Activated CD4-positive, alpha-beta T cell treated with anti-CD3 and anti-CD28 coated beads, Interleukin-2, amount 50 U/mL, for 16 hours (primary cell): ENCODE measurements at places on chromosomes 13 and 19.

GRCh38 chr19:49132974-49133609 is 13.7 kb downstream of the PPFIA3 start:
- no peak for DNase-seq

DNA sequence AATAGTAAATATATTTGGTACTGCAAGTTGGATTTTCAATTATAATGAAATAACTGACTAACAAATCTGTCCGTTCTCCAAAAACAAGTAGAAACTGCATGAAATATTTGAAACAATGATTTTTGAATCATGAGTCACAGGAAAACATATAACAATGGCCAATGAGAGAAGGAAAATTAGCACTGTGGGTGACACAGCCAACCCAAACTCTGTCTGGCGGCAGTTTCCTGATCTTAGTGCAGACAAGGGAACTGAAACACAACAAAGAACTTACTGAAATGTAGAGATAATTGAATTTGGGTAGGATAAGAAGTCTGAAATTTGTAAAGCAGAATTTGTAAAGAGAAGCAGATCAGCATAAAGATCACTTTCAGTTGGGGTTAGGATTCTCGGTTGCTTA is 2743.3 kb upstream of the PCDH20 start:
- no peak for DNase-seq

DNA sequence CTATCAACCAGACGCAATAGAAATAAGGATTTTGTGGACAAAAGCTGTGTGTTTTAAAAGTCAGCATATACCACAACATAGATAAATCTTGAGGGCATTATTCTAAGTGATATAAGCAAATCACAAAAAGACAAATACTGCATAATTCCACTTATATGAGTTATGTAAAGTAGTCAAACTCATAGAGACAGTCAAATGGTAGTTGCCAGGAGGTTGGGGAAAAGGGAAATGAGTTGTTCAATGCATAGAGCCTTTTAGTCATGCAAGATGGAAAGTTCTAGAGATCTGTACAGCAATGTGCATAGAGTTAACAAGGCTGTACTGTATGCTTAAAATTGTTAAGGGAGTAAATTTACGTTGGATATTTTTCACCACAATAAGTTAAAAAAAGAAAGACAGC is 244.7 kb downstream of the DCT start:
- no peak for DNase-seq

- DNase-seq = no peak
Measured at GRCh38 chr13:40476175-40476958, 190.1 kb downstream of the FOXO1 start.

- DNase-seq = no peak
Measured at GRCh38 chr13:27403727-27404385, 20.6 kb upstream of the GTF3A start.

DNA sequence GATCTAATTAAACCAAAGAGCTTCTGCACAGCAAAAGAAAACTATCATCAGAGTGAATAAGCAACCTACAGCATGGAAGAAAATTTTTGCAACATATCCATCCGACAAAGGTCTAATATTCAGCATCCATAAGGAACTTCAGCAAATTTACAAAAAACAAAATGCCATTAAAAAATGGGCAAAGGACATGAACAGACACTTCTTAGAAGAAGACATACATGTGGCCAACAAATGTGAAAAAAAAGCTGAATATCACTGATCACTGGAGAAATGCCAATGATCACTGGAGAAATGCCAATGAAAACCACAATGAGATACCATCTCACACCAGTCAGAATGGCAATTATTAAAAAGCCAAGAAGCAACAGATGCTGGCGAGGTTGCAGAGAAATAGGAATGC is 32.5 kb downstream of the ZNF582 start:
- DNase-seq = no peak

DNA sequence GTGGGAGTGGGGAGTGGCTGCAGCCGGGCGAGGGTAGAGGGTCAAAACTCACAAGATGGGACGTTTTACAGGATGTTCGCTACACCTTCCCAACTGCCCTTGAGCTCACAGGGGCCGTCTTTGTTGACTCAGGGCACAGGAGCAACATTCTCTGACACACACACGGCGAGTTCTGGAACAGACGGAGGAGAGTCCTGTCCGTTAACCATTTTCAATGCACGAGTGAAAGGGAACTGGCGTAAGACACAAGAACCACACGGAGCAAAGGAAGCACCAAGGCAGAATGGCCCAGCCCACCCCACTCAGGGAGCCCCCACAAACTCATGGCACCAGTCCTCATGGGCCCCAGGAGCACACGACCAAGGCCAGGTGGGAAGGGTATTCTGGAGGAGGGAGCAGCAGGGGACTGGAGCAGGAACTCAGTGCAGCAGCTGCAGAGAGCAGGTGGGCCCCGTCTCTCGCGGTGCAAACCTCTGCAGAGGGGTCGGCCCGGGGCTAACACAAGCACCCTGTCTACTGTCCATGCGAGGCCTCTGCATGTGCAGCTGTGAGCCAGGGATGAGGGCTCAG is 37.9 kb upstream of the ISYNA1 start:
- DNase-seq = no peak

DNA sequence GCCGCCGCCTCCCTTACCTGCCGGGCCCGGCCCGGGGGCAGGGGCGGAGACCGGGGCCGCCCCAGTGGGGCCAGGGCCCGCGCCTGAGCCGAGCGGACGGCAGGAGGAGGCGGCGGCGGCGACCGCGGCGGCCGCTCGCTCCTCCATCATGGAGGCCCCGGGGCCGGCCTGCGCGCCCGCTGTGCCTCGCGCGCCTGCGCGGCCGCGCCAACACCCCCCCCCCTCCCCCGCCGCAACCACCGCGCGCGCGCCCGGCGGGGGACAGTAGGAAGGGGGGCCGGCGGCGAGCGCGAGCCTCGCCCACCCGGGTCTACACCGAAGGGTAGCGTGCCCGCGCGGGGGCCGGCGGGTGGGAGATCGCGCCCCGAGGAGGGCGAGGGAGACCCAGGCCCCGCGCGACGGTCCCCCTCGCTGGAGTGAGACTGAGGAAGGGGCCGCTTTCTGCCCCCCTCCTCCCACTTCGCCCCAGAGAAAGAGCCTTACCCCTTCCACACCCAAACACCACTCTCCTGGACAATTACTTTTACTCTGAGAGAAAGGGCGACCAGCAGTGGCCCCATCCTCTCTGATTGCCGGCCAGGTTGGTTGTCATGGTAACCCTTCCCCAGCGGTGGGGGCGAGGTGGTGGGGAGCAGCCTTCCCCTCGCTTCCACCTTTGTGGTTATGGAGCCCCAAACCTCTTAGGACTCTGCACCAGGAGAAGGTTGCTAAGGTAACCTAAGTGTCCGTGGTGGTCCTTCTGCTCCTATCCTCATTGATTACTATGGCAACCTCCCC is at the start of gene STRN4:
TSS of gene STRN4 (minus strand) at position 170 of the 777 bp plus-strand sequence. CDS start at position 150, 20 bp downstream.
- peak; percentile 46 for DNase-seq

- no peak for DNase-seq
Measured at GRCh38 chr13:107458269-107458668, 757.1 kb downstream of the LIG4 start.

GRCh38 chr13:59472134-59472533 is 691.6 kb downstream of the DIAPH3 start:
- no peak for DNase-seq

DNA sequence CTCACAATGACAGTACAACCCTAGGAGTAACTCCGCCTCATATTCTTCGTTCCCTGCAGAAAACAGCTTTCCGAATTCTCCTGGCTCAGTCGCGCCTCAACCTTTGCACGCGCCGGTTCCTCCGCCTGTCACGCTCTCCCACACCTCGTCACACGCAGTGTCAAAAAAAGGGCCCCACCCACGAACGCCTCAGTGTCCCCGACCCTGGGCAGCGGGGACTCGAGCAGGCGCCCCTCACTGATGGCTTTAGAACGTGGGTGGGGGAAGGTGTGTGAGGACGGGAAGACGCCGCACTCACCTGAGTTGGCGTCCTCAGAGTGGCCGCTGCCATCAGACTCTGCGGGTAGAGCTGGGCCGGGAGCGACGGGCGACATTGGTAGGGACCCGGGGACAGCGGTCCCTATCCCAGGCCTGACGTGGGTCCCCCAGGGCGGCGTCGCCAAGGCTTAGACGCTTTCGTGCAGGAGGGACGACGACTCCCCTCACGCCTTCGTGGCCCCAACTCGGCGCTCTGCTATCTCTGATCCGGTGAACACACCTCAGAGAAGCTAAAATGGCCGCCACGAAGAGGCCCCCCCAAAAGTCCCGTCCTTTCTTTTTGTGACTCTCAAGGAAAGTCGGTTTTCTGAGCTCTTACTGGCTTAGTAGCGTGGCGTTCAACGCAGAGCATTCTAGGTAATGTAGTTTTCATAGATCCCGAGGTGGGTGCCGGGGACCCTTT is at the start of gene ZNF154:
TSS of gene ZNF154 (minus strand) at position 564 of the 721 bp plus-strand sequence. CDS start at position 331, 233 bp downstream.
- DNase-seq = peak; percentile 17

GRCh38 chr13:83681547-83681946 is 200.7 kb downstream of the SLITRK1 start:
- no peak for DNase-seq

GRCh38 chr13:21925720-21926119 is 254.8 kb downstream of the FGF9 start:
- DNase-seq = no peak

- DNase-seq = no peak
Measured at GRCh38 chr19:30930941-30931706, 418.1 kb downstream of the TSHZ3 start.

DNA sequence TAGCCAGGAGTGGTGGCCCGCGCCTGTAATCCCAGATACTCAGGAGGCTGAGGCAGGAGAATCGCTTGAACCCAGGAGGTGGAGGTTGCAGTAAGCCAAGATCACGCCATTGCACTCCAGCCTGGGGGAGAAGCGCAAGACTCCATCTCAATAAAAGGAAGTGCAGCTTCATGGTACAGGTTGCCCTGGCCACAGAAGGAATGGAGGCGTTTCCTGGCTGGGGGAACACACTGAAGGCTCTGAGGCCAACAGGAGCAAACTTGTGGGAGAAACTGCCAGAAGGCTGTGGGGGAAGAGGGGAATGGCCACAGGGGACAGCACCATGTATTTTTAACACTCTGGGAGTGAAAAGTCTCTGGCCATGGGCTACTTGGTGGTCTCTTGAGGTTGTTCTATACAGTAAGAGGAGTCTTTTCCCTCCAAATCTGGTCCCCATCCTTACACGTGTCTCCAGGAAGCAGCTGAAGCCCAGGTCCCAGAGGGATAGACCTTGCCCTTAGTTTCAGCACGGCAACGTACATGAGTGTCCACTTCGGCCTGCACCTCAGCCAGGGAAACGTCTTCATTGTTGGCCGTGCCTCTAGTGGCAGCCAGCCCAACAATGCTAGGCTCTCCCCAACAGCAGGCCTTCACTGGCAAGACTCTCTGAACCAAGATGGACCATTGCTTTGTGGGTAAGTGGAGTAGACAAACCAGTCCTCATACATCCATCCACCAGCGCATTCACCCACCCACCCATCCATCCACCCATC is 7.4 kb downstream of the MICOS13 start:
- no peak for DNase-seq

DNA sequence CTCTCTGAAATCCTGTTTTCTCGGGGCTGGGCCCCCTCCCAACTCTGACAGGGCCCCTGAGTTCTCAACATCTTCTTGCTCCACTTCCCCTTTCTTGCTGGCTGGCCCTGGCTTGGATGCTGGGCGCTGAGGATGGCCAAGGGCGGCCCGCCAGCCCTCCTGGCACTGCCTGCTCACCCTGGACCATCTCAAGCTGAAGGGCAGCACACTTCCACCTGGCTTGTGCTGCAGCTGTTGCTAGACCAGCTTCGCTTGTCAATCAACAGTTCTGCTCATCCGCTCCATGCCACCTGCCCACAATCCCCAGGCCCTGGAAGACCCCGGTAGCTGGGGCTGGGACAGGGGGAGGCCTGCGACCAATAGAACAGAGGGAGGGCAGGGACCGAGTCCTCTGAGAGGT is 6.9 kb upstream of the GMIP start:
- DNase-seq = no peak

GRCh38 chr13:44280456-44280855 is 93.2 kb upstream of the SERP2 start:
- DNase-seq = no peak

DNA sequence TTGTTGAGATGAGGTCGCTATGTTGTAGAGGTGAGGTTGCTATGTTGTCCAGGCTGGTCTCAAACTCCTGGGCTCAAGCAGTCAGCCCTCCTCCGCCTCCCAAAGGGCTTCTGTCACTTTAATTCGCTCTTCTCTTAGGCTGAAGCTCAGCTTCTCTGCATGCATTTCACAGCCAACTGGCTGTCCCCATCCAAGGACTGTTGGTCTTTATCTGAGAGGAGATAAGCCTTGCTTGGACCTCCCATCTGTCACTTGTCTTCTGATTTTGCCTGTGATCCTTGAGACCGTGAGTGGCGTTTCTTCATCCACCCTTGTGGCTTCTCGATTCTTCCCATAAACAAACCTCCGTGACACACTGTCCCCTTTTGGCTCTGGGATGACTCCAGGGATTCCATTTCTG is 24.4 kb downstream of the CERS1 start:
- DNase-seq = no peak

DNA sequence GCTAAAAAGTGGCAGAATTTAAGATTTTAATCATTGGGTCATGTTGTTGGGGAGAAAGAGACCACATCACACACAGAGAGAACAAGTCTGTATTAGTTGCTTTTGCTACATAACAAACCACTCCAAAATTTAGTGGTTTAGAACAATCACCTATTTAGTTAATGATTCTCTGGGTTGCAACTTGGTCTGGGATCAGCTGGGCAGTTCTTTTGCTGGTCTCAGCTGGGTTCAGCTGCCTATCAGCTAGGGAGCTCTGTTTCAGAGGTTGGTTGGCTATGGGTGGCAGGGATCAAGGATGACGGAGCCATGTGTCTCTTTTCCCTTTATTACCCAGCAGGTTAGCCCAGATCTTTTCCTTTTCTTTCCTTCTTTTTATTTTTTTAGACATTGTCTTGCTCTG is 8.9 kb downstream of the PINLYP start:
- DNase-seq = no peak

DNA sequence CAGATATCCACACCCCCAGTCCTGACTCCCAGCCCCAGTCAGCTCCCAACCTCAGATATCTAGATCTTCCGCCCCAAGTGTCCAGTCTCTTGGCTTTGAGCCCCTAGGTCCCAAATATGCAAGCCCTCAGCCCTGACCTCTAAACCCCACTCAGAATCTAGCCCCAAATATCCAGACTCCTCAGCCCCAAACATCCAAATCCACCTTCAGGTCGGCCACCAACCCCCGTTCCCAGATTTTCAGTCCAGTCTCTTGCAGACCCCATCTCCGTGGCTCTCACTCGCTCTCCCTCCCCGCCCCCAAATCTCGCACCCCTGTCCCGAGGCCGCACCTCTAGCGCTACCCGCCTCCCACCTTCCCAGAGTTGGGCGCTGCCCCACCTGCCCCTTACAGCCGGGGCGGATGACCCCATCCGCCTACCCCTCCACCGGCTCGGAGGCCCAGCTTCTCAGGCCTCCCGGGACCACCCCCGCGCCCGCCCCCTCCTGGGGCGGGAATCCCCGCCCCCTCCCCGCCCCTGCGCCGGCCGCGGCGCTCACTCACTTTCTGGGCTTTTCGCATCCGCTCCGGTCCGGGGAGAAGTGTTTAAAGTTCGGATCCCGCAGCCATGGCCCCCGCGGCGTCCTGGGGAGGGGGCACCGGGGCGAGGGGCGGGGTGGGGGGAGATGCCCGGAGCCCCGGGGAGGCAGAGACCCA is 604 bp downstream of the ERFL start:
- DNase-seq = no peak
